ENCODE measurements at places on chromosomes 5 and 9.

GRCh38 chr5:51650824-51651223, 267.6 kb downstream of the ISL1 start:
- no peak for DNase-seq

- no peak for DNase-seq
Observed at GRCh38 chr9:14887149-14887548, 23.1 kb downstream of the FREM1 start.

DNA sequence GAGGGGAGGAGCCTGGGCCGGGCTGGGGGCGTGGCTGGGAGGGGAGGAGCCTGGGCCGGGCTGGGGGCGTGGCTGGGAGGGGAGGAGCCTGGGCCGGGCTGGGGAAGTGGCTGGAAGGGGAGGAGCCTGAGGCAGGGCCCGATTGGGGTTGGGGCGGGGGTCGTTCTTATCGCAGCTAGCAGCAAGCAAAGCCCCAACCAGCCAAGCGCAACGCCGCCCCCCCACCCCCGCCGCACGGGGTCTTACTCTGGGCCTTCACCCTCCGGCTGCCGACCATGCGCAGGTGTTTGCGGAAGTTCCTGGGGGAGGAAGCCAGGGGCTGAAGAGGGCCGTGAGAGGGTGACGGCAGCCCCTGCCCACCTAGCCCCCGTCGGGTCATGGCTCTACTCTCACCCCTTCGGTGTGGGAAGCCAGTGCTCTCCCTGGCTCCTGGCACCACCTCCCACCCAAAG, 5.0 kb downstream of the NSMF start:
- DNase-seq: no peak

DNA sequence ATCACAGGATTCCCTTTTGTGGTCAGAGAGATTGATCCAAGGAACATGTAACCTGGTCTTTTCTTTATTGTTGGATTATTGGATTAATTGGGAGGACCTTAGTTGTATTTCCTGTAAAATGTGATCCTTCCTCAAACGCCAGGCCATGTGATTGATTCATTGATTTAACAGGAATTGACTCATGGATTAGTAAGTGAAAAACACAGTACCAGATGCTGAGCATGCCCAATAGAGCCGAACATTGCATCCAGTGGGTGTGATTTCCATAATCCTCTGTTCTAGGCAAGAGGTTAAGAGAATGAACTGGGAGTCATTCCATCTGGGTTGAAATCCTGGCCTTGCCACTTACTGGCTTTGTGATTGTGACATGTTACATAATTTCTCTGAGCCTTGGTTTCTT, 522.3 kb downstream of the MAT2B start:
- no peak for DNase-seq

- no peak for DNase-seq
Observed at GRCh38 chr9:110767559-110768063, 99.0 kb downstream of the MUSK start.

DNA sequence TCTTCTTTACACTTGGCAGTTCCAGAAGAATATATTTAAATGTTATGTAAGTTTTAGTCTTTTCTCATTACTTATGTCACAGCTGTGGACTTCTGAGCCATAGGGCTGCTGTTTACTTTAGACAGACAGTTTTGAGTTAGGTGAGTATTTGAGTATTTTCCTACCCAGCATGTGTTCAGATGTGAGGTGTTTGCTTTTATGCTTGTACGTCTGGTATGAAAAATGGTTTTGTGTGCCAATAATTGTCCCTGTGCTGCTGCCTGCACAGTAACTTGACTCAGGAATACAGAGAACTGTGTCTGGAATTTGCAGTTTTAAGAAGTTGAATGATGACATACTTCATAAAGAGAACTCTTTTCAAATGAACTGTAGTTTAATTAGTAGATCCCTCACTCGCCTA, 20.8 kb downstream of the MEGF10 start:
- DNase-seq: peak; percentile 38

- no peak for DNase-seq
Observed at GRCh38 chr9:88821033-88821745, 170.1 kb upstream of the S1PR3 start.

- DNase-seq: peak; percentile 56
Observed at GRCh38 chr5:143066556-143067281, 296.5 kb downstream of the ARHGAP26 start.

- no peak for DNase-seq
Observed at GRCh38 chr5:137051161-137051560, 448.0 kb downstream of the SPOCK1 start.

DNA sequence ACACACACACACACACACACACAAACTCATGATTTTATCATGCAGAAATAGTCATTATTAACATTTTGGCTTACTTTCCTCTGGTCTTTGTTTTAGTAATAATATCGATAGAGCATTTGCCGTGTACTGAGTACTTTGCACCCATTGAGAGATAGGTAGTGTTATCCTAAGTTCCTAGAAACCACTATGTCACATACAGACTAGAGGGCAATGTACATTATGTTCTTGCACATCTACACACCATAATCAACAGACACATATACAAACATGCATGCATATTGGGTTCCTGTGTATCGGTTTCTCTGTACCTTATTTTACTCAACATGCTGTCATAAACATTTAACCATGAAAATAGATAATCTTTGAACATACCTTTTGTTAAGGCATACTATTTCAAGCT, 45.7 kb downstream of the MAT2B start:
- DNase-seq: no peak

GRCh38 chr5:178590141-178590923, at the start of gene COL23A1:
Gene COL23A1, minus strand, starts transcription at chr5:178590393.
- no peak for DNase-seq

DNA sequence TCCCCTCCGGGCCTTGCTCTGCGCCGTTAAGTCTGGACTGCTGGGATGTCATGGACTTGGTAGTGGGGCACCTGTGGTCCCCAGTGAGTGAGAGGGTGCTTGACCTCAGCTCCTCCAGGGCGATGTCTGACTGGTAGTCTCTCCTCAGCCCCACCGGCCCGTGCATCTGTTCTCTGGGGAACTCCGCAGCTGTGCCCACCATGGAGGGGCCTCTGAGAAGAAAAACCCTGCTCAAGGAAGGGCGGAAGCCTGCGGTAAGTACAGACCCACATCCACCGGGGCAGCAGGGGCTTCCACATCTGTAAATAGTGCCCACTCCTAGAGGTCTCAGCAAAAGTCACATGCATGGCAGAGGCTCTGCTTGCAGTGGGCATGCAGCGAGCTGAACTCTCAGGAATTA, 52.6 kb upstream of the GARNL3 start:
- DNase-seq: no peak

DNA sequence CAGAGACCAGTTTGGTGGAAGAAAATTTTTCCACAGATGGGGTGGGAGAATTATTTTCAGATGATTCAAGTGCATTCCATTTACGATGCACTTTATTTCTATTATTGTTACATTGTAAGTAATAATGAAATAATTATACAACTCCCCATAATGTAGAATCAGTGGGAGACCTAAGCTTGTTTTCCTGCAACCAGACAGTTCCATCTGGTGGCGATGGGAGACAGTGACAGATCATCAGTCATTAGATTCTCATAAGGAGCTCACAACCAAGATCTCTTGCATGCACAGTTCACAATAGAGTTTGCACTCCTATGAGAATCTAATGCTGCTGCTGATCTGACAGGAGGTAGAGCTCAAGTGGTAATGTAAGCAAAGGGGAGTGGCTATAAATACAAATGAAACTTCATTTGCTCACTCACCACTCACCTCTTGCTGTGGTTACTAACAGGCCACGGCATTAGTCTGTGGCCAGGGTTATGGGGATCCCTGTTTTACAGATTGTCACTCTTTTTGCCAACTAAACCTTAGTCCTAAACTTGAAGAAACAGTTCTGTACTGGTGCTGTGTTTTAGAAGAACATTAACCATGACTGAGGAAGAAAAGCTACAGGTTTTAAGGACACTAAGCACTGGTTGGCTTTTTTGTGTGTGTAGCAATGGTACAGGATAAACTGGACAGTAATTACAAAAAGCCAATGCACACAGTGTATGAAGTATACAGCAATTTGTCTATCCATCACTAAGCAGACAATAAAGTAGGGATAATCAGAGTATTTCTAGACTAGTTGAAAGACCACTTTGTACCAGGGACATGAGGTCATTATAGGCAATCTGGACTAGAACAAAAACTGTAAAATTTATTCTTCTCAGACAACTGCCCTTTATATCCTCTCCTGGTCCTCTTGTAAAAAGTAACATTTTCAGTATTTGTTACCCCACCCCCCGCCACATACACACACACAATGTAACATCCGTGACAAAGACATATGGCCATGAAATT, 9.9 kb downstream of the TMEM232 start:
- DNase-seq: no peak

- no peak for DNase-seq
Observed at GRCh38 chr5:116492016-116492623, 82.5 kb downstream of the SEMA6A start.

GRCh38 chr5:176899296-176899891, at the start of gene HK3:
Gene HK3, minus strand, starts transcription at chr5:176899346. Its CDS starts 3,187 bp downstream, at chr5:176896159.
- DNase-seq: no peak

DNA sequence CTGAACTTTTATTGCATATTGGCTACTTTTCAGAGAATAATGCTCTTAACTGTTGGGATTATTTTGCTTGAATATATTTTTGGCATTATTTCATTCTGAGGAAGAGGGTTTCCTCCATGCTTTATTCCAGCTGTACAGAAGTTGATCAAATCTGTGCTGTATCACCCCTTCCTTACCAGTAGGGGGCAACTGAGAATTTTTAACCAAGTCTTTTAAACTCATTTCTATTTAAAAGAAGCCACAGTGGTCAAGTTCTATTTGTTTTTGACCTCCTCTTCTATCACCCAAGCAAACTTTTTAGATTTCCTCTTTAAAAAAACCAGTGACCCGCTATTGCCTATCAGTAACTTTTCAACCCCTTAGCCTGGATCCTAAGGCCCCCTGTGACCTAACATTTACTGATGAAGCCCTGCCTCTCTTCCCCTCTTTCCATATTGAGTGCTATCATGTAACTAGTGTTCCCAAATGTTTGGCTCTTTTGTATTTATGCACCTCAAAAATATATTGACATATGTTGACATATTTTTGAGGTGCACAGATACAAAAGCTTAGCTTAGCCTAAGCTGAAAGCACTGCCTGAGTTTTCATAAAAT, 80.6 kb downstream of the FBXO4 start:
- peak; percentile 15 for DNase-seq

DNA sequence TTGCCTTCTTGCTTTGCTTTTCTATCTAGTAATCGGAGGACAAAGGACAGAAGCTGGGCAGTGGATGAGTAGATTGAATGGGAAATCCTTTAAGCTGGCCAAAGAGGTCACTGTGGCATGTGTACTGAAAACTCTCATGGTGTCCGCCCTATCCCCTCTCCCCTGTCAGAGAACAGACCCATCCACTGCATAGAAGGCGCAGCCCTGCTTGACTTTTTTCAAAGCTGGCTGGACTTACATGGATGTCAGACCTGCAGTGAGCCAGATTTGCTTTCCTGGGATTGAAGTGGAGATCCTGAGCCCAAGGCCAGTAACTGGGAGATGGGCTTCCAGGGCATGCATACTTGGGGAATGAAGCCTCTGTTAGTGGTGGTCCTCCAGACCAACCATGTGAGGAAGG, 329.5 kb downstream of the TRPM3 start:
- no peak for DNase-seq

GRCh38 chr5:150527038-150527437, 19.1 kb downstream of the NDST1 start:
- DNase-seq: no peak

- DNase-seq: no peak
Observed at GRCh38 chr5:144882739-144883283, 712.1 kb downstream of the KCTD16 start.

- DNase-seq: peak; percentile 80
Observed at GRCh38 chr5:135462304-135462703, 10.2 kb upstream of the TIFAB start.
